ENCODE measurements at places on chromosomes 1 and 21. TPM values are rescaled to one million over a fixed set of nuclear protein-coding genes. Genes with fewer than 3 reads are reported as not detected.

KCTD3 gene
- 43.9 TPM for total RNA-seq

RNU1-2 gene
- total RNA-seq = under 0.01 TPM

TAS1R1 gene
- not detected for total RNA-seq

VTCN1 gene
- total RNA-seq = not detected

IL24 gene
- 65.1 TPM for total RNA-seq

GRCh38 chr1:119573886-119574285, 66.9 kb downstream of the HSD3B1 start:
- no peak for DNase-seq

GRCh38 chr1:201217851-201218250, 27.2 kb downstream of the IGFN1 start:
- no peak for DNase-seq

DNA sequence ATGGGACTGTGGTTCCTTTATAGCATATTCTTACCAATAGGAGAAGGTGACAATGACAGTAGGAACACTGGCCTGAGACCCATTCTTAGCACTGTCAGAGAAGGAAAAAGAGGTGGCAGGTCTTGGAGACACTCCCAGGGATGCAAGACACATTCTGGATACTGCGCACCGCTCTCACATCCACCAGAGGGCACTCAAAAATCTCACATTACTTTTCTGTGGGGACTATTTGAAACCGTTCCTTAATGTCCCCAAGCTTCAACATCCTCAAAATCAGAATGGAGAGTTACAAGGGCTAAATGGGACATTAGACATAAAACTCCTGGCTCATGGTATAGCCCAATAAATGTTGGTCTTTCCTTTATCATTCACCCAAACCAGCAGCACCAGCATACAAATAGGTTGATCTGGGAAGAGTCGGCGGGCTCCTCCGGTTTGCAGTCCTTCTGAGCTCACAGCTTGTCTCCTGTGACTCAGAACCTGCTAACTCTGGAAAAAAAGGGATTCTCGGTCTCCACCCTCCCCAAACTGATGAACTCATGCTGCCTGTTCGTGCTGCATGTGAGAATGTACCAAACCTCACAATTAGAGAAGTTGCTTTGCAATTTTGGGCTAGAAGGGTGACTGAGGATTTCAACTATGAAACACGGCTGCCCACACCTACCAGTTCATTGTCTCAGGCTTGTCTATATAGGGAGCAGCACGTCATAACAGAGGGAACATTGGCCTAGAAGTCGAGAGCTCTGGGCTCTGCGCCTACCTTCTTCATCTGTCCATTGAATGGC, 40.2 kb downstream of the IL12RB2 start:
- DNase-seq = no peak

GRCh38 chr1:14603645-14604044, 5.2 kb downstream of the KAZN start:
- no peak for DNase-seq

- DNase-seq = no peak
Observed at GRCh38 chr1:12434174-12434573, 183.8 kb downstream of the DHRS3 start.

DNA sequence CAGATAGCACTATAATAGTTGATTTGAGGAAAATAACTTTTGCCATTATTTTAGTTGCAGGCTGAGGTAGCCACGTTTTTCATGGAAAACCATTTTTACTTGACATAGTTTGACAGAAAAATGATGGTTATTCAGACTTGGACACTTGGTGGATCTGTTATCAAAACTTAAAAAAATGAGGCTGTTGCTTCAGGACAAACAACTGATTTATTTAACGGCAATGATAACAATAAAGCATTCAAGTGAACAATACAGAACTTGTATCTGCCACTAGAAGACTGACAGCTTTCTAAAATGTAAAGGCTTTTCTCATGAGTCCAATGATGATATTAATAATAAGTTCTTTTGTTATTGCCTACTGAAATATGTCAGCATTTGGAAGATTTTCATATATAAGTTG, 322.9 kb downstream of the BRINP3 start:
- DNase-seq = no peak

Measured in omental fat pad (tissue), 4 donors.